ENCODE measurements at places on chromosomes 11 and 22.

GRCh38 chr11:926341-926916 is 759 bp downstream of the AP2A2 start:
- no peak for DNase-seq

DNA sequence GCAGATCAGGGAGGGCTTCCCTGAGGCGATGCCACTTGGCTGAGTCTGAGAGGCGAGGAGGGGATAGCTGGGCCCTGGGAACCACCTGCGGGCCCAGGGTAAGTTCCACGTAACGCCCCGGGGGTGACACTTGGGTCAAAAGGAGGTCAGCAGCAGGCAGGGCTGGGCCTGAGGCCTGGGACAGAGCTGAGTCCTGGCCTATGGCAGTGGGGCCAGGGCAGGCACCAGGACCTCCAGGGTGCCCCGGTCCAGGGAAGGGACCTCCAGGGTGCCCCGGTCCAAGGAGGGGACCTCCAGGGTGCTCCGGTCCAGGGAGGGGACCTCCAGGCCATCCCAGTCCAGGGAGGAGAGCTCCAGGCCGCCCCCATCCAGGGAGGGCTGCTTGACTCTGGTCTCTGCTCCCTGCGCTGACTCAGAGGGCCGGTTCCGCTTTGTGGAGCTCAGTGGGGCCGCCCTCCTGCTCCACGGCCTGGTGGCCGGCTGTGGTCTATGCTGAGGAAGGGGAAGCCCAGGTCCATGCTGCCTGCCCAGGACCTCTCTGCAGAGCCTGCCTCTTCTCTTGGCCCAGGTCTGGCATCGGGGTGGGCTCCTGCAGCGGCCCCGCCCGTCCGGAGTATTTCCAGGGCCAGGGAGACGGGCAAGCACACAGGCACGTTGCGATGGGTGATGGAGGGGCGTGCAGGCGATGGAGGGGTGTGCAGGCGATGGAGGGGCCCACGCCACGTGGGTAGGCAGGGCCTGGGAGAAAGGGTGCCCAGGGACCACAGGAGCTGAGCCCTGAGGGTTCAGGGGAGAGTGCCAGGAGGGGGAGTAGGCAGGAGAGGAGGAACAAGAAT is 19.5 kb upstream of the WNT7B start:
- DNase-seq, result no peak

GRCh38 chr22:24965822-24966626 is 13.5 kb downstream of the KIAA1671 start:
- no peak for DNase-seq

DNA sequence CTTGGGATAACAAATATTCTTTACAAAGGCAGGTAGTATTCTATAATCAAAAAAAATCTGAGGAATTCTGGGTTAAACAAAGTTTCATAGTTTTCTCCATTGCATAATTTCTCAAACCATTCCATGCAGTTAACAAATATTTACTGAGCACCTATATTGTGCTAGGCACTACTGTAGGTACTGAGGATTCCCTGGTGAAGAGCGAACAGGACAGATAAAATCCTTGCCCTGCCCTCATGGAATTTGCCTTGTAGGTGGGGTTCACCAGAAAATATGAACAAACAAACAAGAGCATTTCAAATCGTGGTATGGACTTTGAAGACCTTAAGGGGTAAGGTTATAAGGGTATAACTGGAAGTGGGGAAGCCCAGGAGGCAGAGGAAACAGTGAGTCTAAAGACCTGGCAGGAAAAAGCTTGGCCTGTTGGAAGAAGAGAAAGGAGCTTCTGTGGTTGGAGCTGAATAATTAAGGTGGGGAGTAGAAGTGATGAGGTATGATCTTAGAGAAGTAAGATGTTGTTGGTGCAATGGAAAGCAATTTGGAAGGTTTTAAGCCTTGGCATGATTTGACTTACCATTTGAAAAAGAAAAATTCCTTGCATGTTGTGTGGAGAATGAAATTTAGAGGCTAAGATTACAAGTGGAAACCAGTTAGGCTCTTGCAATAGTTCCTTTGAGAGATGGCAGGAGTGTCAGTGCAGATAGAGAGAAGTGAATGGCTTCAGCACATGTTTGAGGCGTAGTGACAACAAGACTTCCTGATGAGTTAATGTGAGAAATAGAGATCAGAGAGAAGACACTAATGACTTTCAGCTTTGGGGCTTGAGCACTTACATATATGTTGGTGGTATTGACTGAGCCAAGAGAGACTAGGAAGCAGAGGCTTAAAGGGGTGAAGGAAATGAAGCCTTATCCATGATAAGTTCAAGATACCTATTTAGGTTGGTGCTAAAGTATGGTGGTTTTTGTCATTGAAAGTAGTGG is 55.7 kb upstream of the PICALM start:
- DNase-seq, result no peak

- DNase-seq, result no peak
Measured at GRCh38 chr11:2522631-2523255, 77.9 kb downstream of the KCNQ1 start.

- no peak for DNase-seq
Measured at GRCh38 chr22:50641696-50642607, 14.0 kb upstream of the ARSA start.

DNA sequence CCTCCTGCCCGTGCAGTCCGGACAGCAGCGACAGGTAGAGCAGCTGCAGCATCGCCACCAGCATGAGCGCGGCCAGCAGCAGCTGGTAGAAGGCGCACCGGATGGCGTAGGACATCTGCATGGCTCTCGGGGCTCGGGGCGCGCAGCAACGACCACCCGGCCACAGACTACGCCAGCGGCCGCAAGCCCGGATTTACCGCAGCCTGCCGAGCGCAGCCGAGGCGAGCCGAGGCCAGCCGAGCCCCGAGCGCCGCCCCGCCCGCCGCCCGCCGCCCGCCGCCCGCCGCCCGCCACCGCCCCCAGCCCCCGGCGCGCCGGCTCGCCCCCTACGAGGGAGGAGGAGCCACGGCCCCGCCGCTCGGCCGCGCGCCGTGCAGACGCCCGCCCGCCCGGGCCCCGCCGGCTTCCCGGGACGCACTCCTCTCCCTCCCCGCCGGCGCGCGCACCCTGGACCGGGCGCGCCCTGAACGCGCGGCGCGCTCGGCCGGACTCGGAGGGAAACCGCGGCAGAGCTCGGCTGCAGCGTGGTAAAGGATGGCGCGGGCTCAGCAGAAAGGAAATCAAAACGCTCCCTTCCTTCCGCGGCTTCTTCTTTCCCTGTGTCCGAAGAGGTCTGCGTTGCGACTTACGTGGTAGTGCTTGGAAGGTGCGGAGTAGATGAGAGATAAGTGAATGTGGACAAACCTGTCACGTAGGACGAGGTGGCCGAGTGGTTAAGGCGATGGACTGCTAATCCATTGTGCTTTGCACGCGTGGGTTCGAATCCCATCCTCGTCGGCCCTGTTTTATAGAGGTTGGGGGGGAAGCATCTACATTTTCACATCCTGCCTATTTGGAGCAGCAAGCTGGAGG is at the start of gene B4GAT1:
B4GAT1 (minus strand) TSS at position 205 of the 852 bp plus-strand sequence; CDS start at position 121, 84 bp downstream.
- DNase-seq, result no peak

DNA sequence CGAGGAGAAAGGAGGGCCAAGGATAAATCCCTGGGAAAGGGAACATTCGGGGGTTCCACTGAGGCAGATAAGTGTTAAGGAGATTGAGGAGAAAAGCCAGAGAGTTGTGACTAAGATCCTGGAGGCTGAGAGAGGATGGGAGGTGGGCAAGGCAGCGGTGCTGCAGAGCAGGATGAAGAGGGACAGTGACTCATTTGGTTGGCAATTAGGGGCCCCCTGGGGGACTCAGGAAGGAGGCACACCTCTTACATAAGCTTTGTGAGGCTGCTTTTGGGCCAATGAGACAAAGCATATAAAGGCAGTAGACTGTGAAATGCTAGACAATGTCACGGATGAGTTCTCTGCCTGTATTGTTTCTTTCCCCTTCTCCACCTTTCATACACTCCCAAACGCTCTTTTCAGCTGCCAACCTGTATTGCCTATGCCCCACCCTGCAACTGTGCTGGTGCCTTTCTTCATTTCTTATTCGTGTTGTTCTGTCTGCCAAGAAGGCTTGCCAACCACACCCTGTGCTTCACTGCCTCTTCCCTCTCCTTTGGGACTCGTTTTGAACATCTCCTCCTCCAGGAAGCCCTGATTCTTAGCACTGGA is 246.8 kb upstream of the KIRREL3 start:
- no peak for DNase-seq

GRCh38 chr11:61067782-61068446 is 34.4 kb upstream of the CD5 start:
- DNase-seq, result no peak

DNA sequence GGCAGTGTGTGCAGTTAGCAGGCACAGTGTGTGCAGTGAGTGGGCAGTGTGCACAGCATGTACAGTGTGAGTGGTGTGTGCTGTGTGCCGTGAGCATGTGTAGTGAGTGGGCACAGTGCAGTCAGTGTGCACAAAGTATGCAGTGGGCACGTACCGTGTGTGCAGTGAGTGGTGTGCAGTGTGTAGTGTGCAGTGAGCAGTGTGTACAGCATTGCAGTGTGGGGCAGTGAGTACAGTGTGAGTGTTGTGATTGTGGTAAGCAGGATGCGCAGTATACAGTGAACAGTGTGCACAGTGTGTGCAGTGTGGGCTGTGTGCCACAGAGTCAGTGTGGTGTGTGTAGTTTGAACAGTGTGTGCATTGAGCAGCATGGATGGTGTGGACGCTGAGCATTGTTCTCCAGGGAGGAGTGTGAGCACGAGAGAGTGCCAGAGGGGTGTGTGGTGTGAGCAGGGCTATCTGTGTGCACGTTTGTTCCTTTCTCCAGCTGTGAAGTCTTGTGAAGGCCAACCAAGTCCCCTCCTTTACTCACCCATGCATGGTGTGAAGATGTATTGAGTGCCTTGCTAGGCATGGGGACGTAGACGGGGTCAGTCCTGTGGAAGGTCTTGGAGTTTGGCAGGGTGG is 3.0 kb downstream of the SHANK3 start:
- no peak for DNase-seq
